ENCODE measurements at places on chromosomes 7 and 10.
A peak's percentile ranks its signal among the peaks of the same experiment; 100 is the strongest.

DNA sequence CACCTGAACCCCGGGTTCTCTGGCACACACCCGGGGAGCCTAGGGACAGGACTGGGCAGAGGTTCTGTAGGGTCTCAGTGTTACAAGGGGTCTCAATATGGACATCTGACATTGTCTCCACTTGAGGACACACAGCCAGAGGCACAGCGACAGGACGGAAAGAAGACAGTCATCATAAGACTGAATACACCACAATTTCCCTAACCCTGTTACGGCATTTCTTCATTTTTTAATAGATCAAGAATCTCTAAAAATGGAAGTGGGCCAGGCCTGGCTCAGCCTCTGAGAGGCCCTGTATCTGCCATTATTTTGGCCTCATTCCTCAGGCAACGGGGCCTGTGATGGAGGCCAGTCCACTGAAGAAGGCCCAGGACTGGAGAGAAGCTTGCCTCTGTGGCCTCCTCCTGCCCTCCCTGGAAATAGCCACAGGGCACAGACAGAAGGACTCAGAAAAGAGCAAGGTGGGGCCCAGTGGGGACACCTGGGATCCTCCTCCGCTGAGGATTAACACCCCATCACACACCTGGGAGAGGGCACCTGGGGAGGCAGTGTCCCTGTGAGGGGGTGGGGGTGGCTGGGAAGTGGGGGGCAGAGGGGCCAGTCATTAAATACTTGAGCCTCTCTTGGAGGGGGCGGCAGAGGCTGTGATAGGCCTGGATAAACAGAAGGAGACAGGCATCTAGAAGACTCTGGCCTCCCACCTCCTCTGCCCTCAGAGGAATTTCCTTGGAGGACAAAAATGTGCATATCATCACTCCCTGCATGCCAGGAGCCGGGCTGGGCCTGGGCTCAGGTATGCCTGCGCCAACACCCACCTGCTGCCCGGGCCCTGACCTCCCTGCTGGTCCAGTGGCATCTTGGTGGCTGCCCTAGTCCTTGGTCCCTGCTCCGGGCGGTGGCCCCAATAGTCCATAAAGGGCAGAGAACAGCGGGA, 8.0 kb downstream of the SPOCK2 start:
- DNase-seq: no peak

DNA sequence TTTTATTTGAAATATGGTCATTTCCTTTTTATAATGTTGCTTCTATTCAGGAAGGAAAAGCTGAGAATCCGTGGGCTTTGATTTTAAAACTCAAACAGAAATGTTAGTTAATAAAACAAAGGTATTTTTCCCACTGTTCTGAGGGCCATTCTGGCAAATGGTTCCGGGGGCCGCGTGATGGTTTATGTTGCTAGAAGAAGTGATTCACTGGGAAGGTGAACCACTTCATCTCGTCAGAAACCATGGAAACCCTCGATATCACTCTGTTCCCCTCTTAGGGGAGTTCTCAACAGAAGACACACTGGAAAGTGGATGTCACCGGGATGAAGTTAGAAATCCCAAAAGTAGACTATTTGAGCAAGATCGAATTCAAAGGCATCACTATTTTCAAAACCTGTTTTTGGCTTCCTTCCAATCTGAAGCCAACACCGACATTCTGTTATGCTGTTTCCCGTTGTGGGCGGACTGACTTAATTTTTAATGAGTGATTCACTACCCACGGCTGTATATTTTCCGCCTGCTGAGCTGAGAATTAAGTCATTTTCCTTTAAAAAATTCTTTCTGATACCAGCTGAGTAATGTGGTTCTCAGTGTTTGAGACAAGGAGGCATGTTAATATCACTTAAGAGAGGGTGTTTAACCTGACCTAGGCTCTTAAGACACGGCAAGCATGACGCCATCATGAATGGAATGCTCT, 84.1 kb downstream of the PTPRE start:
- DNase-seq: peak; percentile 42

GRCh38 chr10:21352886-21353285, 172.6 kb downstream of the SKIDA1 start:
- DNase-seq: no peak

DNA sequence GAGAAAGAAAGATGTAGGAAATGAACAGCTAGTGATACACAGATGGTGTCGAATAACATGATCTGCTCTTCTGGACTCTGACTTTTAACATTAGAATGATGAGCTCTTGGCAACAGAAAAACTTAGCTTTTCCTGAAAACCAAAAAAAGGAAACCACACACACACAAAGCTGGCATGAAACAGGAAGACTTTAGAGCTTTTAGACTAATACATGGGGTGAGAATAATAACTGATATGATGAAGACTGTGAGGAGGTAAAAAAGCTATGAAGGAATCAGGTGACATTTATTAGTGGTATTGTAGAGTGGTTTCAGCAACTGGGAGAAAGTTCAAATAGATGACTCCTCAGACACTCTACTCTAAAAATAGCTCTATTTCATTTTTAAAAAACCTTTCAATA, 491.9 kb downstream of the PARD3 start:
- no peak for DNase-seq

- no peak for DNase-seq
Observed at GRCh38 chr7:129497156-129497555, 5.2 kb upstream of the SMKR1 start.

GRCh38 chr7:11332186-11332864, 358.7 kb downstream of the PHF14 start:
- no peak for DNase-seq

DNA sequence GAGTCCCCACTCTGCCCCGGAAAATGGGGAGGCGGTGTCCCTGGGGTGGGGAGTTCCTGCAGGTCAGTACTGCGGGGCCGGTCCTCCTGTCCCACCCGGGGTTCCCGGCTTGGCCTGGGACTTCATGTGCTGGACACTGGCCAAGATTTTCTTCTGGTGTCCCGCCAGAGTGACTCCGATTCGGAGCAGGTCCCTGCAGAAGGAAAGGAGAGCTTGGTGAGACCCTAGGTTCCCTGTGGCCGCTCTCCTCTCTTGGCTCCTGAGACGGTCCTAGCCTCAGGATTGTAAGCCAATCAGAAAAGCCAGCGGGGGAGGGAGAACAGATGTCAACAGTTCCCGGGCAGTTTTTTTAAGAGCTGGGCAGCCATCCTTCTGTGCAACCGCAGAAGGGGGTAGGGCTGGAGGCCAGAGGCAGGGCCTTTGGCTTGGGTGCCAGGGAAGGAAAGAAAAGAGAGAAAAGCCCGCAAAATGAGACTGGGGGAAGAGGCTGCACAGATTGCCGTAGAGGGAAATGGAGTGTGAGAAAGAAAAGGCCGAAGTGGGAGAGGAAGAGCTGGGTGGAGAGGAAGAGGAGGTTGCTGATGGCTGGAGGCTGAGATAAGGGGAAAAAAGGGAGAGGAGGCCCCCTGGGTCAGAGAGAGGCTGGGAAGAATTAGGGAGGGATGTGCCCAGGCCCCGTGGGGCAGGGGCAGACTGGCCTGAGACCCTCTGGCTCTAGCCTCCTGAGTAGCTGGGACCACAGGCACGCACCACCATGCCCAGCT, 23.7 kb downstream of the EPHB4 start:
- no peak for DNase-seq

DNA sequence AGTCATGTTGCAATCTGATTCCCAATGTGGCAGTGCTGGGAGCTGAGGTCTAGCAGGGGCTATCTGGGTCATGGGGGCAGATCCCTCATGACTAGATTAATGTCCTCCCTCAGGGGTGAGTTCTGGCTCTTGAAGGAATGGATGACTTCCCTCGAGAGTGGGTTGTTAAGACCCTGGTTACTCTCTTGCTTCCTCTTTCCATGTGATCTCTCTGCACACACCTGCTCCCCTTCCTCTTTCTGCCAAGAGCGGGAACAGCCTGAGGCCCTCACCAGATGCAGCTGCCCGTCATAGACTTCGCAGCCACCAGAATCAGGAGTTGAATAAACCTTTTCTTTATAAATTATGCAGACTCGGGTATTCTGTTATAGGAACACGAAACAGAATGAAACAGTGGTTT, 37.8 kb downstream of the SFMBT2 start:
- no peak for DNase-seq

GRCh38 chr7:33044986-33045385, 17.6 kb downstream of the NT5C3A start:
- DNase-seq: no peak

GRCh38 chr7:30464231-30464671, 14.3 kb downstream of the NOD1 start:
- DNase-seq: no peak

- DNase-seq: no peak
Observed at GRCh38 chr10:93826355-93826754, 67.4 kb upstream of the SLC35G1 start.

DNA sequence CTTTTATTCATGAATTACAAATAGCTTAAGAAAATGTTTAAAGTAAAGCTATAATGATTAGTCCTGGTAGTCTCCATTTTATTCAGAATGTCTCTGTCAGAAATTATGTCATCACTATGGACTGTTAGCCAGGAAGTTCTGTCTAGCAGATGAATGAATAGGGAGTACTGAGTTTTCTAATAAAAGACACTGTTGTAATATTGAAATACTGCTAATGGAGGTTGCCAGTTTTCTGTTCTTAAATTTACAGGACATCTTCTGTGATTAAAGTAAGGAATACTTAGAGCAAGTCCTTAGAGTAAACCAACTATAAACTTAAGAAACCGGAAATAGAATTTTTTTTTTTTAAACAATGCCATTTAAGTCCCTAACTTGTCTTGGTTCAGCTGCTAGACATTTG, 309.8 kb downstream of the ADK start:
- no peak for DNase-seq

DNA sequence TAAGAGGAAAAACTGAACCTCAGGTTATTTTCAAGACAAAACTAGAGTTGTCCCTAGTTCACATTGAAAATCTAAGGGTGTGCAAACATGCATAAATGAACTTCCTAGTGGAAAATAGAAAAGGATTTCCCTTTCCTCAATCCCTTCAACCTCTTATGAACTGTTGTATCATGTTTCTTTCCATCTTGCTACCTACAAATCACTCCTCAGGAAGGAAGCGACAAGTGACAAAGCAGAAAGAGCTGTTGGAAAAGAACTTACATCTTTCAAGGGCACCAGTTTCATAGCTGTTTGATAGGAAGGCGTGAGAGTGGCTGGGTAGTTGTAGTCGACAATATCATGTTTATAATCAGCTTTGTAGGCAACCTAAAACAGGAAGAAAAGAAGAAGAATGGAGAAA, 23.9 kb downstream of the NRAP start:
- DNase-seq: no peak

DNA sequence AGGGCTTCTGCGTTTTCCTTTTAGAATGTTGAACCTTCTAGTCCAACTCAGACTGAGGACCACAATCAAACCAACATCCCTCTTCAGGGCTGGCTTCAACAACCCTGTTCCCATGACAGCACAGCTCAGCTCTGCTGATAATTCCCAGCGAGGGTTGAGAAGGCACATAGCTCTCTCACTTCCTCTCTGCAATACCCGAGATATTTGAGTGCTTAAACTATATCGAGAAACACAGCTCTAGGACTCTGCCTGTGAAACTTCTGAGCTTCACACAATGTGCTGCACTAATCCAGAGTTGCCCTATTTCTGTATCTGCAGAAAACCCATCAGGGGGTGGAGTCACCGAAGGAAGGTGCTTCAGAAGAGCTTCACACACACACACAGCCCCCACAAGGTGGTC, 1.6 kb upstream of the ADARB2 start:
- no peak for DNase-seq

DNA sequence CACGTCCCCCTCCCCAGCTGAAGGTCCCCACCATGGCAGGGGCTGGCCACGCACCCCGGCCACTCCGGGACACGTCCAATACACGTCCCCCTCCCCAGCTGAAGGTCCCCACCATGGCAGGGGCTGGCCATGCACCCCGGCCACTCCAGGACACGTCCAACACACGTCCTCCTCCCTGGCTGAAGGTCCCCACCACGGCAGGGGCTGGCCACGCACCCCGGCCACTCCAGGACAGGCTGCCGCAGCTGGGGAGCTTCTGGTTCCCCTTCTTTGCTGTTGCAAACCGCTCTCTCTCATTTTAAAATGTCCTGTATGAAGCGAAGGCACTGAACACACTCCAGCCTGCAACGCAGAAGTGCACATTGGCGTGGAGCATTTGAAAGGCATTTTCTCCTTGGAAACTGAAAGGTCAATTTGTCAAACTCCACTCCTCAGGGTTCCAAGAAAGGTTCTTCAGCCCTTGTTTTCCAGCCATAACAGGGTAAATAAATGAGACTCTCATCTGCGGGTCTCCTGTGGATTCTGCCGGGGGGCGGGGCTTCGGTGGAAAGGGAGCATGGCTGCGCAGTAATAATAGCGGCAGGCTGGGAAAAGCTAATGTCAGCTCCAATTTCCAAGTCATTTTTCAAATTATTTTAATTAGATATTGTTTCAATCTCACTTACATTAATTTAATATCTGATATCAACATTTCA, 580.3 kb downstream of the DNAJB6 start:
- no peak for DNase-seq

DNA sequence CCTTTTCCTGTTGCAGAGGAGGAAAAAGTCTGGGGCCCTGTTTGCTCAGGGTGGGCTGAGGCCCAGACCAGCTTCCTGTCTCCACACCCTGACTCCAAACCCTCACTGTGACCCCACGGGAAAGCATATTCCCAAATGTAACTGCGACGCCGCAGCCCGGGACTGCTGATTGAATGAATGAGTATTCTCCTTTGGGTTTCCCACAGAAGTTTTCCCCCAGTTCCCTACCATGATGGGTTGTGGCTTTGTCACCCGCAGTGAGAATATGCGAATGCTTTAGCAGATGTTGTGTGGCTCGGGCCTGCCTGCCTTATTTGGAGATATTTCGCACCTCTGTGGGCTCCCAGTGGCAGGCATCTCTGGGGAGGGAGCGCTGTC, 50.6 kb downstream of the MGMT start:
- DNase-seq: no peak

GRCh38 chr7:132532281-132532680, 44.0 kb downstream of the PLXNA4 start:
- no peak for DNase-seq

GRCh38 chr7:69878591-69878990, 280.3 kb downstream of the AUTS2 start:
- no peak for DNase-seq

- no peak for DNase-seq
Observed at GRCh38 chr7:155860840-155861479, 48.7 kb upstream of the SHH start.

- DNase-seq: no peak
Observed at GRCh38 chr7:104137971-104138370, 69.8 kb downstream of the ORC5 start.

- no peak for DNase-seq
Observed at GRCh38 chr10:99346247-99346646, 17.1 kb downstream of the CNNM1 start.

DNA sequence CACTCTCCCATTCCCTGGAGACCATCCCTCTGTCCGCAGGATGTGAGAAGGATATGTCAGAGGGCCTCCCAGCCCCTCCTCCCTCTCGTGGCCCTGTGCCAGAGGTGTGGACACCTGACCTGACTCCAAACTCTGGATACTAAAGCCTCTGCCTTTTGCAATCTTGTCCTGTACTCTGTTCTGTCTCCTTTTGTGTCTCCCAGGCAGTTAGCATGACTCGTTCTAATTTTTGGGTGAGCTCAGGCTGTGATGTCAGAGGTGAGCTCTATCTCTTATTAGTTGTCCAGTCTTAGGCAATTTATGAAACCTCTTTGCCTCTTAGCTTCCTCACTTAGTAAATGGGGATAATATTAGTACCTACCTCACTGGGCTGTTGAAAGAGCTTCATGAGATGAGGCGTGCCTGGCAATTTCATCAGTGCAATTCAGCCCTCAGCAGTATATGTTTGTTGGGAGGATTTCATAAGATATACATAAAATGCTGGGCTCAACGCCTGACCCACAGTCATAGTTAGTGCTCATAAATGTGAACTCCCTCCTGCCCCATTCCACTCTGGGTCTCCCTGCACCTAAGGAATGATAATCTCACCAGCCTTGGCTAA, 10.9 kb downstream of the MARVELD1 start:
- no peak for DNase-seq

GRCh38 chr7:36673703-36674102, 50.6 kb downstream of the AOAH start:
- DNase-seq: no peak
